ENCODE measurements at places on chromosomes 12 and 14.
A peak's percentile ranks its signal among the peaks of the same experiment; 100 is the strongest.

DNA sequence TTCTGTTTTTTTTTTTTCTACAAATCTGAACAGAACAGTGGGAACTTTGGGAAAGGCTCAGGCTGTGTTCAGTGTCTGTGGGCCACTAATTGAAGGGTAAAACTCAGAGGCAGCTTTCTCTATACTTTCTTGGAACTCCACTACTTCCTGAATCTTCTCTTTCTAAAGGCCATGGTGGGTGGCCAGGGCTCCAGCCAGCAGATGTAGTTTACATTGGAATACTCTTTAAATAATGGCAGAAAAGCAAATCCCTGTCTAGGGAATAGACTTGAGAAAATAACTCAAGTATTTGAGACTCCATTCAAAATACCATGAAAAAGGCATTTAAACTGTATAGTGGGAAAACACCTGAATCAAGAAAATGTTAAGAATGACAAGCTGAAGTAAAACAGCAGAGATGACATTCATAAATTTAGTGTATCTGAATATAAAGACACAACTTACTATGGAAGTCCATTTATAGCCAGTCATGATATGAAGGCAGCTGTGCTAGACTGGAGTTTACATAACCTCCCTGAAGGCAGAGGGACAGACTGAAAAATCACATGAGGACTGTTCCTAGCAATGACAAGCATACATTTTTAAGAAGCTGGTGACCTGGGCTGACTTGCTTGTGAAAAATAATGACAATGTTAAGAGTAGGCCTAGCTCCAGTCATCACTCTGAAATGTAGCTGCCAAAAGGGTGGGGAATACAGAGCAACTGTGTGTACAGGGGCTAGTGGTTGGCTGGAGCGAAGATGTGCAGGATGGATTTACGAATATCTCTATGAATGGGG lies 168.6 kb downstream of the STXBP6 start:
- DNase-seq = no peak

- DNase-seq = no peak
These were observed 94.0 kb upstream of the SLC38A4 start for GRCh38 chr12:46919666-46920400.

DNA sequence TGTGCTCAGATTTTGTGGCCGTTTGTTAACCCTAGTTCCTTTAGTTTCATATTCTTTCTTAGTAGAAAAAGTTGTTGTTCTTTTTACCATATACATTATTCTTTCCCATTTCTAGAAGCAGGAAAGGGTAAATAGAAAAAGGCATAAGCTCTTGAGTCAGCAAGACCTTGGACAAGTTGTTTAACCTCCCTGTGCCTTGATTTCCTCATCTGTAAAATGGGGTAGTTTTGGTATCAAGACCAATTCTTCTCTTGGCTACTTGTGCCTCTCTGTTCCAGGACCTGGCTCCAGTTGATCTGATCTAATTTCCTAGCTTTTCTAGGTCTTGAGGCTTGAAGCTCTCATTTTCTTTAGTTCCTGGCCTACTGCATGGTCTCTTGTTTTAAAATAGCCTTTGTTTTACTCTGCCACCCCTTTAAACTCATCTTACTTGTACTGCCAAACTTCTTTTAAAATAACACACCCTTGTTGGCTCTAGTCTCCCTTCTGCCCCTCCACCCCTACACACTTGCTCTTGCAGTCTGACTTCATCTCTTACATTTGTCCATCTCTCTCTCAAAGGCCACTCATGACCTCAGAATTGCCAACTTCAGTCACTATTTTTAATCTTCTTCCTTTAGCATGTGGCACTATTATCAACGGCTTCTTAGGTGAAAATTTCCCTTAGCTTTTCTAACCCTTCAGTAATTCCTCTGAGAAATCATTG lies 143.7 kb downstream of the TTLL5 start:
- DNase-seq = no peak

GRCh38 chr12:32612658-32613614 lies 66.2 kb upstream of the DNM1L start:
- DNase-seq = no peak

GRCh38 chr12:42846782-42847181 lies 257.2 kb upstream of the PRICKLE1 start:
- no peak for DNase-seq

- peak; percentile 98 for DNase-seq
These were observed at the start of gene GOLGA5 for GRCh38 chr14:92793709-92794546. TSS of gene GOLGA5 (plus strand) at chr14:92794305. CDS start at chr14:92797438, 3,133 bp downstream.

- DNase-seq = no peak
These were observed 56.4 kb downstream of the RASSF9 start for GRCh38 chr12:85779768-85780167.

DNA sequence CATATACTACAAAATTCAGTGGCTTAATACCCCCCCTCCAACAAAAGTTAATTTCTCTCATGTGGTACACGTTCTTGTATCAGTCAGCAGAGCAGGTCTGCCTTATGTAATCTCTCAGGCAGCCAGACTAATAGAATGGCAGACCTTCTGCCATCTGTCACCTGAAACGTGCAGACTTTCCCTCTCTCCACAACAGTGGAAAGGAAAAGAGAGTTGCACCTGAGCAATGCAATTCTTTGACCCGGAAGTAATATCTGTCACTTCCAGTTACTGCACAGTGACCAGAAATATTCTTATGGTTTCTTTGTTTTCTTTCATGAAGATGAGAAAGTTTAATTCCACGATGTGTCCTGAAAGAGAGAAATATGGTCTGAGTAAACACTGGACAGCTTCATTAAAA lies 14.4 kb downstream of the KERA start:
- DNase-seq = no peak

GRCh38 chr12:52524898-52525591 lies 4.9 kb upstream of the KRT5 start:
- DNase-seq = peak; percentile 15

DNA sequence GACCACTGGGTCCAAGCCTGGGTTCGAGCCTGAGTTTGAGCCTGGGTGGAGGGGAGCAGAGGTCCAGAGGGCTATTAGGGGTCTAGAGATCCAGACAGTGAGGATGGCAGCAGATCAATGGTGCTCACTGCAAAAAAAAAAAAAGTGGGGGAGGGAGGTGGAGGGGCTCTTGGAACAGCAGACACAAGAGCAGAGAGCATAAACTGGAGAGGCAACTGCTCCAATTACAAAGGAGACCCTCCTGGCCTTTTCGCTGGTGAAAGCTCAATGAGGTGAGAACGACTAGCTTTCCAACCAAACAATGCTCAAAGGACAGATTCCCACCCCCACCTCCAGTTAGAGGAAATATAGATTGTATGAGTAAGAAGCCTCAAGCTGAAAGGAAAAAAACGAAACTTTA lies 124.2 kb upstream of the TSPAN8 start:
- no peak for DNase-seq

DNA sequence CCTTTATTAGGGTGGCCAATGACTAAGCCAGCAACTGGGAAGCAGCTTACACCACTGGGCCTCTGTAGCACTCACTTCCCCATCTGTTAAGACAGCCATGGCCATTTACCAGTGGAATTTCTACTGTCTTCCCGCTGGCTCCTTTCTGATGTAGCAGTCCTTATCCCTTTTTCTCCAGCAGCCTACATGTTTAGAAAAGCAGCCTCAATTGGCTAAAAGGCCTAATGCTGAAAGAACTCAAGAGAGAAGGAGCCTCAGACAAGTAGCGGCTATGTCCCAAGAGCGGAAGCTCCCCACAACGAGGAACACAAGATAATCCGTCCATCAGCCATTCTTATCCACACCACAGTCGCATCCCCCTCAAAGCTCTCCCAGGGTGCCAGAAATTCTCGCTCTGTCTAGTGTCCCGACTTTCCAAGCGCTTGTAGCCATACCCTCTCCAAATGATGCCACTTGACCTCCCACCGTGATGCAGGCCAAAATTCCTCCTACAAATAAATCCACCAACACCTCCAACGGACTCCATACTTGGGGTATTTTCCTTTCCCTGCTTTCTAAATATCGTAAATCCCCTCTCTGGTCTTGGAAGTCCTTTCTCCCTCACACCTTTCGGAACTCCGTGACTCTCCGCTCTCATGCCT lies 624 bp downstream of the M6PR start:
- no peak for DNase-seq

Measured in activated CD8-positive, alpha-beta memory T cell treated with anti-CD3 and anti-CD28 coated beads, Interleukin-2, amount 50 U/mL, for 48 hours (primary cell).